CD4-positive, alpha-beta T cell (primary cell): ENCODE measurements at places on chromosomes 12 and 14. TPM values are rescaled to one million over a fixed set of nuclear protein-coding genes. Genes with fewer than 3 reads are reported as not detected.

HPD gene
- not detected for total RNA-seq

TEAD4 gene
- total RNA-seq = not detected

LGR5 gene
- total RNA-seq = not detected

SLC7A8 gene
- 0.80 TPM for total RNA-seq

KCNH5 gene
- total RNA-seq = not detected

PSMC6 gene
- 110 TPM for total RNA-seq

OLR1 gene
- total RNA-seq = not detected

MUCL1 gene
- total RNA-seq = not detected

CFAP73 gene
- 0.92 TPM for total RNA-seq

INHBE gene
- total RNA-seq = not detected

AQP2 gene
- not detected for total RNA-seq

PYGL gene
- 0.69 TPM for total RNA-seq

MMP14 gene
- total RNA-seq = 2.9 TPM

CLBA1 gene
- 1.7 TPM for total RNA-seq

- DNase-seq = no peak
These were observed 153.9 kb upstream of the RMST start for GRCh38 chr12:97308576-97309198.

- no peak for DNase-seq
These were observed 871 bp upstream of the COQ5 start for GRCh38 chr12:120529641-120530417.

DNA sequence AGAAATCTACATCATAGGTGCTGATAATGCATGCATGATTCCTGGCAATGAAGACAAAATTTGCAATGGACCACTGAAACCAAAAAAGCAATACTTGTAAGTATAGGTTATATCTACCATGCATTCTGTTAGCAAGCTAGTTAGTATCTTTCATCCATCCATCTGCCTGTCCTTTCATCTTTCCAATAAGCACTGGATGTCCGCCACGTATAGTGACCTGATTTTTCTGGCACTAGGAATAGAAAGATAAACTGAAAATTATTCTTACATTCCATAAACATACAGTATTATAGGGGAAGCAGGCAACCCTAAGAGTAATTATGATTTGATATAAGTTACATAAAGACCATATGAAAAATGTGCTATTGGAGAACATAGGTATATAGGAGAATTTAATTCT lies 87.2 kb upstream of the MYF6 start:
- no peak for DNase-seq

DNA sequence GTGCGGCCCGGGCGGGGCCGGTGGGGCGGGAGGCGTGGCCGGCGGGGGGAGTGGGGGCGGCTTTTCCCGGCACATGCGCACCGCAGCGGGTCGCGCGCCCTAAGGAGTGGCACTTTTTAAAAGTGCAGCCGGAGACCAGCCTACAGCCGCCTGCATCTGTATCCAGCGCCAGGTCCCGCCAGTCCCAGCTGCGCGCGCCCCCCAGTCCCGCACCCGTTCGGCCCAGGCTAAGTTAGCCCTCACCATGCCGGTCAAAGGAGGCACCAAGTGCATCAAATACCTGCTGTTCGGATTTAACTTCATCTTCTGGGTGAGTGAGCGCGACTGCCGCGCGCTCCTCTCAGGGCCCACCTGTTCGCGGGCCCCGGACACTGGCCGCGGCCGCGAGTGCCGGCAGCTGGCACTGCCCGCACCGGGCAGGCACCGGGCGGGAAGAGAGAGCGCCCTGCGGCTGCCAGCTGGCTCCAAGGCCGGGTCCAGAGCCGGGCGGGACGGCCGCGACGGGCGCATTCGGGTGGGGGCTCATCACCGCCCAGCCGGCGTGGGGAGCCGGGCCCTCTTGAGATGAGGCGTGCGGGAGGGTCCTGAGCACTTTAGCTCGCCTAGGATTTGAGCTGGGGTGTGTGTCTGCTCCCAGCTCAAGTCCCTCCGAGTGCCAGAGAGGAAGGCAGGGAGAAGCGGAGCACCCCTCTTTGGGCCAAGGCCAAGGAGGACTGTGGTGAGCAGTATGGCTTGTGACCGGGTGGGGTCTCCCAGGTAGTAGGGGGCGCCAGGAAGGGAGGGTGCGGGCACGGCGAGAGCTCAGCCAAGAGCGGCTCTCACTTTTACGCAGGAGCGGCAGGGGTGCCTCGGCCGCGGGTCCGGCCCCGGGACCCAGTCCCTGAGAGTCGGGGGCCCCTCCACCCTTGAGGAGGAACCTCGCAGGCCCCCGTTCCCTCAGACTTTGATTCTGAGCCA lies at the start of gene CD9:
CD9 (plus strand) TSS at position 145 of the 957 bp plus-strand sequence; CDS start at position 245, 100 bp downstream.
- no peak for DNase-seq

- no peak for DNase-seq
These were observed 26.7 kb downstream of the NTN4 start for GRCh38 chr12:95763809-95764253.

GRCh38 chr12:129696926-129697325 lies 206.9 kb downstream of the TMEM132D start:
- no peak for DNase-seq

DNA sequence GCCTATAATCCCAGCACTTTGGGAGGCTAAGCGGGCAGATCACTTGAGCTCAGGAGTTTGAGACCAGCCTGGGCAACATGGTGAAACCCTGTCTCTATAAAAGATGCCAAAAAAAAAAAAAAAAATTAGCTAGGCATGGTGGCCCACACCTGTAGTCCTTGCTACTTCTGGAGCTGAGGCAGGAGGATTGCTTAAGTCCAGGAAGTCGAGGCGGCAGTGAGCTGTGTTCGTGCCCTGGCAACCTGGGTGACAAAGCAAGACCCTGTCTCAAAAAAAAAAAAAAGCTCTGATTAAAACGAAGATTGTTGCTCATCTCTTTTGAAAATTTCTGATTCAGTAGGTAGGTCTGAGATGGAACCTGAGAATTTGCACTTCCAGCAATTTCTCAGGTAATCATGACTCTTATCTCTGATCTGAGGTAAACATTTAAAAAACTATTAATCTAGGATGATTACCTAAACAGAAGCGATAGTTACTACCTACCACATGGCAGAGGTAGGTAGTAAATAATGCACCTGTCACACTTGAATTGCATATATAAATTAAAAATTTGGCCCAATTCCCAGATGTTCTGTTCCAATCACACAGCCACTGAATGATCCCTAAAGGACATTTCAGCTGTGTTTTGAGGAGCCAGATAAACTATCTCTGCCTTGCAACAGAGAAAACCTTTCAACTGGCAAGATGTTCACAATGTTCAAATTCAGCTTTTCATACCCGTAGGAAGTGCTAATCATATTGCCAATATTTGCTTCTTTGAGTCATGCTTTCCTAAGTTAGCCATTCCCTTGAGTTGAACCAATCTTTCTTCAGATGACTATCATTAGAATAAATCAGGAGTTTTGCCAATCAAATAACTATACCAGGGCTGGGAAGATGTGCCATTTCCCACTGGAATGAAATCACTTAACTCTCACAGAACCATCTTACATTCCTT lies 4.2 kb upstream of the TEP1 start:
- DNase-seq = no peak

- DNase-seq = no peak
These were observed 20.5 kb upstream of the RAD51AP1 start for GRCh38 chr12:4518106-4518728.

GRCh38 chr12:19915392-19916195 lies 452.7 kb upstream of the PDE3A start:
- no peak for DNase-seq

GRCh38 chr14:58716706-58717105 lies 78.9 kb downstream of the DACT1 start:
- DNase-seq = no peak

DNA sequence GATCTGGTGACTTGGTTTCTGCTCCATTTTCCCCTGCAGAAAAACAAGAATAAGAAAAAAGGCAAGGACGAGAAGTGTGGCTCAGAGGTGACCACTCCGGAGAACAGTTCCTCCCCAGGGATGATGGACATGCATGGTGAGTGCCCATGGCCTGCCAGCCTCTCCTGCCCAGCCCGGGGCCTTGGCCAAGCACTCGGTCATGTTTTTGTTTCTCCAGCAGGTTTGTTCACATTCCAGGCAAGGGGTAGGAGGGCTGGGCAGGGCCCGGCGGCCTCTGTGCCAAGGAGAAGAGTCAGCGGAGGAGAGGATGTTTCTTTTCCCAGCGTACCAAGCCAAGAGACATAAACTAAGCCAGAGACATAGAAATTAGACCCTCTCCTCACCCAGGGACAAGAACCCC lies 13.6 kb downstream of the BCL7A start:
- no peak for DNase-seq

DNA sequence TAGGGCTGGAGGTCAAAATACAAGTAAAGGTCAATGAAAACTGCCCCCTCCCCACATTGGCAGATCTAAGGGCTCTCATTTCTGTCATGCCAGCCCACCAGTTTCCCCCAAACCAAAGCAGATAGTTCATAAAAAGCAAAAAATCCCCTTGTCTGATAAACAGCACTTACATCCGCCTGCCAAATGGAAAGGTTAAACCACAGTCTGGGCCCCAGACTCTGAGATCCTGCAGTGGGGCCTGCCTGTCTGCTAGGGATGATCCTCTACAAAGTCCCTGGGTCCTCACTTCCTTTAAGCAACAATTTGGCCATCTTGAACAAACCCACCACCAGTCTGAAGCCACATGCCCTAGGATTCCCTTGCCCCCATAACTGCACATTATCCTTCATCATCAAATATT lies 9.7 kb upstream of the RPS26 start:
- peak; percentile 50 for DNase-seq

DNA sequence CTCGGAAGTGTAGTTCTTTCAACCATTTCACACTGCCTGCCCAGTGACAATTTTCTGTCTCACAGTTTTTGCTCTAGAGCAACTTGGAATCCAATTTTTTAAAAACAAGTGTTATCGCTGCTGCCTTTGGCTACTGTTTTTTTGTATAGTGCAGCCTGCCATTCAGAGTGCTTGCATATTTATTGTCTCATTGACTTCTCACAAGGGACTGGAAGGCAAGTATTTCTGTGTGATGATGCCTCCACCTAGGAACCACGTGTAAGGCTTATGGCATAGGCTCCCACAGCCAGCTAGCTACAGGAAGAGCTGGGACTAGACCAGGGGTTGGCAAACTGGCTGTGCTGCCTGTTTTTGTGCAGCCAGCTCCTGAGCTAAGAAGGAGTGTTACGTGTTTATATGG lies 903 bp downstream of the PARPBP start:
- DNase-seq = no peak

GRCh38 chr14:105153331-105153731 lies 15.2 kb downstream of the JAG2 start:
- no peak for DNase-seq

GRCh38 chr12:61254225-61254624 lies 1006.0 kb upstream of the USP15 start:
- no peak for DNase-seq

GRCh38 chr14:86505808-86506207 lies 975.9 kb downstream of the FLRT2 start:
- no peak for DNase-seq

DNA sequence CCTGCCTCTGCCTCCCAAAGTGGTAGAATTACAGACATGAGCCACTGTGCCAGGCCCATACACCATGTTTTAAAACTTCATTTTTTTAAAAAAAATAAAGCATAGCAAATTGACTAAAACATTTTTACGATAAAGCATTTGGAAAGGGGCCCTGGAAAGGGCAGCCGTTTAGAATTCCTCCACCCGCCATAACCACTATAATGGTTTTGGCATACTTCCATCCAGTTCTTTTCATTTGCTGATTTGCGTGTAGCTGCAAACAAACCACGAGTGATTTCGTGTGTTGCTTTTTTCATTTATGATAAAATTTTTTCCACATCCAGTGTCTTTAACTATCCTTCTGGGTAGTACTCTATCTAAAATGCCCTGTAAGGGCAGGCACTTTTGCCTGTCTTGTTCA lies 91.8 kb upstream of the RIN3 start:
- no peak for DNase-seq

DNA sequence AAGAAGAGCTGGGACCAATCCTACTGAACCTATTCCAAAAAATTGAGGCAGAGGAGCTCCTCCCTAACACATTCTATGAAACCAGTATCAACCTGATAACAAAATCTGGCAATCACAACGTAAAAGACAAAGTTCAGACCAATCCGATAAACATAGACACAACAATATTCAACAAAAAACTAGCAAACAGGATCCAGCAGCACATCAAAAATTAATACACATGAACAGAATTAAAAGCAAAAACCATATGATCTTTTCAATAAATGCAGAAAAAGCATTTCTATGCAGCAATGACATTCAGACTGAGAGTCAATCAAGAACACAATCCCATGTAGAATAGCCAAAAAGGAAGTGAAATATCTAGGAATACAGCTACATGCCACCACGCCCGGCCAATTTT lies 7.0 kb upstream of the CLEC14A start:
- no peak for DNase-seq

GRCh38 chr14:62162998-62163589 lies 400.9 kb downstream of the SNAPC1 start:
- DNase-seq = no peak

DNA sequence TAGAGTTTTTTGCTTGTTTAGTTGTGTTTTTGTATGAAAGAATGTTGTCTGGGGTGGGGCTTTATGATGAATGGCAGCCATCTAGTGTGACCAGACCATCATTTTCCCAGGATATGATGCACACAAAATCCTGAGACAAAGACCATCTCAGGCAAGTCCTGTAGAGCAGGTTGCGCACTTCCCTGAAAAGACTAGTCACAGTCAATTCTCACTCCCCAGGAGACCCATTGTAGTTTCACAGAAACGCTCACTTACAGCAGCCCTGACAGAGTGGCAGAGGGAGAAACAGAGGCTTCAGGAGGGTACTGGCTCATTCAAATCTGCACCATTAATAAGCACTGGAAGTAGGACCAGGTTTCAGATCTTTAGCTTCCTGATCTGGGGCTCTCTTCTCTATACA lies 183.2 kb downstream of the TMEM117 start:
- DNase-seq = no peak

GRCh38 chr12:23687947-23688346 lies 261.5 kb downstream of the SOX5 start:
- DNase-seq = no peak

GRCh38 chr14:31024577-31025366 lies 677 bp upstream of the AP4S1 start:
- no peak for DNase-seq

- peak; percentile 72 for DNase-seq
These were observed 52.3 kb downstream of the NEUROD4 start for GRCh38 chr12:55072083-55072482.

- no peak for DNase-seq
These were observed 4.4 kb downstream of the MNAT1 start for GRCh38 chr14:60738843-60739508.

- no peak for DNase-seq
These were observed 101.2 kb upstream of the EGLN3 start for GRCh38 chr14:34051966-34052657.

- DNase-seq = no peak
These were observed 23.3 kb downstream of the ZFYVE21 start for GRCh38 chr14:103738701-103739451.

- no peak for DNase-seq
These were observed 89.7 kb upstream of the CPM start for GRCh38 chr12:69022674-69023073.

DNA sequence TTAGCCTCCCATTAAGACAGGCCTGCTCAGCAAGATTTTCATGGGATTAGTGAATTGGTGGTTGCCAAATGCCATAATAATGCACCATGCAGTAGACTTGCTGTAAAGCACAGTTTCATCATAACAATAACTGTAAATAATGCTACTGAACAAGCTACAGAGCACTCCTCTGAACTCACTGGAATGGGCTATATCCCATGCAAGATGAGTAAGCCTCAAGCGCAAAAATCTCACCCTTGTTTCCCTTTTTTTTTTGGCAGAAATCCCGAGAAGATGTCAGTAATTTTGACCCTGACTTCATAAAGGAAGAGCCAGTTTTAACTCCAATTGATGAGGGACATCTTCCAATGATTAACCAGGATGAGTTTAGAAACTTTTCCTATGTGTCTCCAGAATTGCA lies 145.9 kb upstream of the HIF1A start:
- no peak for DNase-seq
